ENCODE measurements at places on chromosomes 6 and 20.

GRCh38 chr6:95530176-95530819 lies 47.0 kb upstream of the MANEA start:
- DNase-seq = no peak

GRCh38 chr6:163538331-163538730 lies 123.8 kb downstream of the QKI start:
- no peak for DNase-seq

DNA sequence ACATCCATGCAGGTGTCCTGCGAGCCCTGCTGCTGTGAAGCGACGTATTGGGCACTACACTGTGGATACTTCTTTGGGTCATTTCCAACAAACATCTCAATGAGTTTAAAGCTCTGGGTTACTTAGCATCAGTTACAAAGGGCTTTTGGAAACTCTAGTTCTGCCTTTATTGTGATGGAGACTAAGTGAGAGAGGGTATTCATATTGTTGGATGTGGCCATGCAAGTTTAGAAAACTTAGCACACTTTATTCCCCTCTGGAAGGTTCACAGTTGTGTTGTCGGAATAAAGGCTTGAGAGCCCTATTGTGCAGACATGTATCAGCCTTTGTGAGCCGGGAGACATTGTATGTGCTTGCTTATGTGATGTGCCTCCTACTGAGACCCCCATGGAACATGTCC lies 22.1 kb downstream of the DUSP22 start:
- no peak for DNase-seq

DNA sequence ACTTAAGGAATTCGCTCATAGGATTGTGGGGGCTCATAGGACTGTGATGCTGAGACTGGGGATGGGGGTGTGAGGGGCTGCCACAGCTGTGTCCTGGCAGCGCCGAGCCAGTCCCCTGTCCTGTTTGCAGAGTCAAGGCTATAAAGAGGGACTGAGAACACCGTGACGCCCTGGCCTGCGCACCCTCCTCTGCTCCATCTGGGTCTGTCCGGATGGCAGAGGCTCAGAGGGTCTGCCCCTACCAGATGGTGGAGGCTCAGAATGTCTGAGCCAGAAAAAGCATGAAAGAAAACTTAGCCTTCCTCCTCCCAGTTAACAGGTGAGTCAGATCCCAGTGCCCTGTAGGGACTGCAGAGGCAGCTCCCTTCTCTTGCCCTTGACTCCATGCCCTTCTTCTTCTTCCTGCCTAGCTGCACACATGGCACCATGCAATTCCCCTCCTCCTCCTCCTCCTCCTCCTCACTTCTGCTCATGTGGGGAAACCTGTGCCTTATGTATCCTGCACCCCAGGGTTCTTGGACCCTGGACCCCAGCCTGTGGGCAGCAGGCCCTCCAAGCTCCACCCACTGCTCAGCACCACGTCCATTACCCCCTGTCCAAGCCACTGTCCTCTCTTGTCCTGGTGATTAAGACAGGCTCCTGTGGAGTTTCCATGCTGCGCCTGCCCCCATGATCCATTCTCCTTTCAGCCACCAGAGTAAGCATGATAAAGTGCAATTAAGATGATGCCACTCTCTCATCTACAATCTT lies 410.0 kb upstream of the SULF2 start:
- no peak for DNase-seq

DNA sequence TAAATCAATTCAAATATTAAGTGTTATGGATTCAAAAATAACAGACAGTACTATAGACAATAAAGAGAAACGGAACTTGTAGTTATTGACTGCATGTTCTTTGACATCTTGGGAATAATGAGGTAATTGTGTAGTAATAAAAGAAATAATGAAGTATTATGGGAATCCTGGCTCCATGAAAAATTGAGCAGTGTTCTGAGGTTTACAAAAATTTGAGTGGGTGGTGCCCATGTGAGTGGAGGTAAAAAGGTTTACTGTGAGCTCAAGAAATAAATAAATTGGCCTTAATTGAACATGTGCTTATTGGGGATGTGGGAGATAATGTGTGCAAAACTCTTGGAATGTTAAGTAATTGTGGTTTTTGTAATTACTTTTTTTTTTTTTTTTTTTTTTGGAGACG lies 1013.7 kb upstream of the GJE1 start:
- DNase-seq = no peak

DNA sequence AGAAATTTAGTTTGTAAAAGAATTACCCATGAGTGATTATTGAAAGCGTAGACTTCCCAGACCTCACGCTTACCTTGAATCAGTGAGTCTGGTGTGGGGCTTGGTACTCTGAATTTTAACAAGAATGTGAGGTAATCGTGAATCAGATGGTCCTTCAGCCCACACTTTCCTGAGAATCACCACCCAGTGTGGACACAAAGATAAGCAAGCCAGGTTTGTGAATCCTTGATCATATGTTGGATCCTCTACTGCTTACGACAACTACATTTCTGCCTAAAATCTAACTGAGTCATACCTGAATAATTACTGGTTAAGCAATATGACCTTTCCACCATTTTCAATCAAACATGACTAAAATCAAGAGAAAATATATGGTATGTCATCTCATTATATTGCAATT lies 589.3 kb downstream of the TFAP2A start:
- DNase-seq = no peak

- peak; percentile 59 for DNase-seq
Measured at GRCh38 chr6:111843347-111844147, 29.7 kb downstream of the FYN start.

- no peak for DNase-seq
Measured at GRCh38 chr20:43798291-43799149, 71.7 kb upstream of the GTSF1L start.

GRCh38 chr6:108778421-108779186 lies 69.6 kb upstream of the ARMC2 start:
- DNase-seq = no peak

GRCh38 chr20:41453010-41453950 lies 86.7 kb upstream of the EMILIN3 start:
- no peak for DNase-seq

- no peak for DNase-seq
Measured at GRCh38 chr20:59718071-59718470, 113.7 kb downstream of the PHACTR3 start.

GRCh38 chr6:167933847-167934246 lies 63.6 kb upstream of the KIF25 start:
- DNase-seq = no peak

DNA sequence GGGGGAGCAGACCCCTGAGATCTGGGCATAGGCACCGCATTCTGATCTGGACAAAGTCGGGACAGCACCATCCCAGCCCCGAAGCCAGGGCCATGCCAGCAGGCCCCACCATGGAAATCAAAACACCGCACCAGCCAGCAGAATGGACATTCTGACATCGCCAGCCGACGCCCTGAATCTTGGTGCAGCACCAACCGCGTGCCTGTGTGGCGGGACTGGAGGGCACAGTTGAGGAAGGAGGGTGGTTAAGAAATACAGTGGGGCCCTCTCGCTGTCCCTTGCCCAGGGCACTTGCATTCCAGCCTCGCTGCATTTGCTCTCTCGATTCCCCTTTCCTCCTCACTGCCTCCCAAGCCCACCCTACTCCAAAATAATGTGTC lies 2.0 kb downstream of the NNAT start:
- DNase-seq = no peak

- DNase-seq = no peak
Measured at GRCh38 chr20:63099456-63100173, 92.9 kb upstream of the BHLHE23 start.

DNA sequence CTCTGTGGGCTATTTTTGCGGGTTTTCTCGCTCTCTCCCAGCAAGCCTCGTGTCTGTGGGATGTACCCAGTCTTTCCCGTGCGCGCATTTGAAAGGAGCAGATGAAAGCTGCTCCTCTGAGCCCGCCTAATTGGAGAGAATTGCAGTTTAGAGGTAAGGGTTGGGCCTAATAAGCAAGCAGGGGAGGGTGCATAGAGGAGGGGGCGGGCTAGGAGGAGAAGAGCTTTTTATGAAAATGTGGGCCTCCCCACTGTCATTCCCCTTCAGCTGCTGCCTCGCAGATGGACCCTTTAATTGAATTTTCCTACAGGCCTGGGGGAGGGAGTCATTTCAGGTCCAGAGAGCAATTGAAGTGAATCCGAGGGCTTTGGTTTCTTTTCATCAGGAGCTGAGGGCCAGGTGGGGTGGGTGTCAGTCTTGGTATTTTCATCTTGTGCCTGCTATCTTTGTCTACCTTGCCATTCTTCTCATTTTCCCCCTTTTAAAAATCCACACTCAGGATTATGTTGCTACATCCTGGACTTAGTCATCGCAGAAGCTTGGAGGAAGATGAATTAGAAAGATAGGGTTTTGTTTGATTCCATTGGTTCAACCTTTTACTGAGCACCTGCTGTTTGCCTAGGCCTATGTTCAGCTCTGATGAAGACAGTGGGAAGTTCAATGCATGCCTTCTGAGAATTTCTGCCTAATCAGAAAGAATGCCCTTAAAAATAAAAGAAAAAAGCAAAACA lies 423.4 kb downstream of the CD83 start:
- DNase-seq = no peak

DNA sequence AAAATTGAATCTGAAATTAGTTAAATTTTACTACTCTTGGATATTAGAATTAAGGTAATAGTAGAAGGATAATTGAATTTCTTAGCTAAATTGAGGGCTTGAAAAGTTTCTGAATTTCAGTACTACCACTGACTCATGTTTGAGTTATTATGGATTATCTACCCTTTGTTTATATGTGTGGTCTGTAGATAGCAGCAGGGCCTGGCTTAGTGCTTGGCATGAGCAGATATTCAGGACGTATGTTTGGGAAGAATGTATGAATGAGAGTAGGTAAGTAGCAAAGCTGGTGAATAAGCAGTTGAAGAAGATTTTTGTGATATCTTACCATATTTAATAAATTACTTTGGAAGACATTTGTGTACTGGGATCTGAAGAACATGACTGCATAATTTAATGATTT lies 152.7 kb downstream of the MACROD2 start:
- DNase-seq = no peak

All from effector CD4-positive, alpha-beta T cell (primary cell).